CD4-positive, alpha-beta T cell treated with Interleukin-17A for 4 hours (primary cell): ENCODE measurements at places on chromosomes 6 and 20.

DNA sequence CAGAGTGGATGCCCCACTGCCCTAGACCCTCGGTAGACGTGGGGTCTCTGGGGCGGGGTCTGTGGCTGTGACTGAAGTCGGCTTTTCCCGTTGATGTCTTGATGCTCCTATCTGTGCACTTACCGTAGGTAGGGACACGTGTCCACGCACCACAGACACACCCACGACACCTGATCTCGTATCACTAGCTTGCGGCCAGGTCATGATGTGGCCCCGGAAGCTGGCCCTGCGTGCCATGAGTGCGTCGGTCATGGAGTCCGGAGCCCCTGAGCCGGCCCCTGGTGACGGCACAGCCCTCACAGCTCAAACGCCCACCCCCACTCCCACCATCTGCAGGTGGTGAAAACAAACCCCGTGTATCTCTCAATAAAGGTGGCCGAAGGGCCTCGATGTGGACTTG lies 33.9 kb upstream of the MRGBP start:
- DNase-seq = no peak

GRCh38 chr20:59217173-59217572 lies 53.6 kb downstream of the ZNF831 start:
- DNase-seq = no peak

GRCh38 chr20:4225745-4226144 lies 210.4 kb upstream of the RNF24 start:
- DNase-seq = no peak

DNA sequence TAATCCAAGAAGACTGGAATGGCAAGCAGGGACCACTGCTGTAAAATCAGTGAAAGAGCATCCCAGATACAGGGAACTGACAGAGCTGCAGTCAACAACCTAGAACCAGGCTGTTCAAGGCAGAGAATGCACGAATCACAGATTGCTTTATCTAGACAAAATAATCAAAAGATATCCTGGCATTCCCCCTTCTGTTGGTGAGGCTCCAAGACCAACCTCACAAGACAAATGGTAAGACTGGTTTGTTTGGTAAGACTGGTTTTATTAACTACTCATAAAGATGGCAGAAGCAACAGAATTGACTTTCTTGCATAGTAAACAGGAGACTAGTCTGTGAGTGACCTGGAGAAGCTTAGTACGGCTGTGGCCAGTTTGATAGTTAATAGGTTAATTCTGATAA lies 88.8 kb upstream of the AHI1 start:
- DNase-seq = no peak

DNA sequence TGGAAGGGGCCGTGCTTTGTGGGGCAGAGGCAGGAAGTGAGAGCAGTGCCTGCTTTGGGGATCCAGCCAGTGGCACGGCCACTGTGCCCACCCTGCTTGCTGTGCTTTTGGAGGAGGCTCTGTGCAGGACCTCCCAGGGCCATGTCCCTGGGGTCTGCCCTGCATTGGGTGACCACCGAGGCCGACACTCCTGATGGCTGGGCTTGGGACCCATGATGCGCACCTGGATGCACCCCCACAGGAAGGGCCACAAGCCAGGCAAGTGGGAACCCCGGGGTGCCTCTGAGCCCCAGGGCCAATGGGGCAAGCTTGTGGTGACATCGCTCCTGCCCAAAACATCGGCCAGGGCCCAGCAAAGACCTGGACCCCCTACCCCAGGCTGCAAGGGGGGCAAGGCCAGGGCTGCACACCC lies 738.6 kb upstream of the GJE1 start:
- DNase-seq = no peak

DNA sequence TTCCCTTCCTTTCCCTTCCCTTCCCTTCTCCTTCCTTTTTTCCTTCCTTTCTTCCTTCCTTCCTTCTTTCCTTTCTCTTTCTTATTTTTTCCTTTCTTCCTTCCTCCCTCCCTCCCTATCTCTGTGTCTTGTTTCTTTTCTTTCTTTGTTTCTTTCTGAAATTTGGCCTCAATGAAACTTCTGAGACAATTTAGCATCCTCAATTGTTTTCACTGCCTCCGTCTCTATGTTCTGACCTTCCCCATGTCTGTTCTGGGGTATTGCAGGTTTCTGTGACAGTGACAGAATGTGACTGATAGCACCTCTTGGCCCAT lies 81.7 kb upstream of the PAX1 start:
- no peak for DNase-seq

DNA sequence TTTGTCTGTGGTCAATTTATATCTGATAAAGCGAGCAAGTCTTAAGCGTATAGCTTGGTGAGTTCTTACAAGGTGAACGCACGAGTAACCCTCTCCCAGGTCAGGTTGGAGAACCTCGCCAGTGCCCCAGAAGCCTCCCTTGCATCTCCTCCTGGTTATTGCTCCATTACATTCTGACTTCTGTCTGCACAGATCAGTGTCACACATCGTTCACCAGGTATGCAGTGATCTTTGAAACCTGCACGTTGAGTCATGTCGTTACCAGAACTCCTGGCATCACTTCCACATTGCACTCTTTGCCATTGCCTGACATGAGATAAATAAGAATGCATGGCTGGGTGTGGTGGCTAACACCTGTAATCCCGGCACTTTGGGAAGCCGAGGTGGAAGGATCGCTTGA lies 44.2 kb downstream of the AKAP12 start:
- DNase-seq = no peak

DNA sequence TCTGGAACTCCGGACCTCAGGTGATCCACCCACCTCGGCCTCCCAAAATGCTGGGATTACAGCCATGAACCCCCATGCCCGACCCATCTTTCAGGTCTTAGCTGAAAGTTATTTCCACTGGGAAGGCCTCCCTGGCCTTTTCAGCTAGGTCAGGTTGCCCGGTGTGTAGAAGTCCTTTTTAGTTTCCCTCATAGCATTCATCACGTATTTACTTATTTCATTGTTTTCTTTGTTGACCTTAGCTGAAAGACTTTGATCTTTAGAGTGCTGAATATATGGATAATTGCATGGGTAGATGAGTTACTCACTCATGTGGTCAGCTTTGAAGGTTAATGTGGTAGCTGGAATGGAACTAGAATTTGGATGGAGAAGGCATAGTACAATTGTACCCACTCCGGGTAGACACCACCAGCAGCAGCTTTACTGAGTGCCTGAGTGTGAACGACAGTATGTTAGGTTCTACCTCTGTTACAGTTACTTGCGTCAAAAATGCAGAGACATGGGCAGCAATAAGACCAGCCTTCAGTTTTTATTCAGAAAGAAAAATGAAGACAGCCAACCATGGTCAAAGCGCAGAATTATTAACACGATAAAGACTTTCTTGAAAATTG lies 9.1 kb downstream of the KIZ start:
- DNase-seq = no peak

- DNase-seq = peak; percentile 3
Measured at GRCh38 chr20:57615445-57615811, 4.8 kb downstream of the ZBP1 start.

DNA sequence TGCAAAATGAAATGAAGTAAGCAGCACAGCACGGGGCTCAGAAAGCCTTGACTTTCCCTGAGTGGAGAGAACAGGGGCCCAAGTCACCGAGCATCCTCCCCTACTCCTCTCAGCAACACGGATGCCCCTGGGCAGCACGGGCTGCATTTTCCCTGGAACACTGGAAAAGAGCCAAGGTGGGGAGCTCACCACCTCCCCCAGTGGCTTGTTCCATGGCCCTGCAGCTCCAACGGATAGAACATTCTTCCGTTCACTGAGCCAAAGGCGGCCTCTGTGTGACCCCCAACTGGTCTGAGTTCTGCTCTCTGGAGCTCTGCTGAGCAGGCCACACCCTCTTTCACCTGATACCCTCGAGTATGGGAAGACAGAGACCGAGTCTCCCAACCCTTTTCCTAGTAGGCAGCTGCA lies 20.8 kb upstream of the EMILIN3 start:
- DNase-seq = no peak

GRCh38 chr20:51494241-51495110 lies 48.0 kb downstream of the NFATC2 start:
- DNase-seq = peak; percentile 56

GRCh38 chr6:14292119-14292518 lies 174.5 kb downstream of the CD83 start:
- no peak for DNase-seq

DNA sequence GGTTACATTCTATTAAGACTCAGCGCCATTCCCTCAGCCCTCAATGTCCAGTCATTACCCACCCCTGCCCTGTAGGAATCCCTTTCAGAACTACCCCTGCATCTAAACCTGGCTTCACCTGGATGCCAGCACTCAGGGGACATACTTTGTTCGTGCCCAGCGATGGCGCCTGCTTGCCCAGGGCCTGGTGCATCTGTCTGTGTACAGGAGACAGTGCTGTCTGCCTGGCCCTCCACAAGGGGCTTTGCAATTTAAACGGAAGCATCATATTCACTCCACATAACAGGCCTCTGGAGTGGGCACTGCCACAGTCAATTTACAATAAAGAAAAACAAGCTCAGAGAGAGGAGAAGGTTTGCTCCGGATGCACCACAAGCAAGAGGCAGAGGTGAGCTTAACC lies 4.6 kb downstream of the RSPO4 start:
- no peak for DNase-seq

DNA sequence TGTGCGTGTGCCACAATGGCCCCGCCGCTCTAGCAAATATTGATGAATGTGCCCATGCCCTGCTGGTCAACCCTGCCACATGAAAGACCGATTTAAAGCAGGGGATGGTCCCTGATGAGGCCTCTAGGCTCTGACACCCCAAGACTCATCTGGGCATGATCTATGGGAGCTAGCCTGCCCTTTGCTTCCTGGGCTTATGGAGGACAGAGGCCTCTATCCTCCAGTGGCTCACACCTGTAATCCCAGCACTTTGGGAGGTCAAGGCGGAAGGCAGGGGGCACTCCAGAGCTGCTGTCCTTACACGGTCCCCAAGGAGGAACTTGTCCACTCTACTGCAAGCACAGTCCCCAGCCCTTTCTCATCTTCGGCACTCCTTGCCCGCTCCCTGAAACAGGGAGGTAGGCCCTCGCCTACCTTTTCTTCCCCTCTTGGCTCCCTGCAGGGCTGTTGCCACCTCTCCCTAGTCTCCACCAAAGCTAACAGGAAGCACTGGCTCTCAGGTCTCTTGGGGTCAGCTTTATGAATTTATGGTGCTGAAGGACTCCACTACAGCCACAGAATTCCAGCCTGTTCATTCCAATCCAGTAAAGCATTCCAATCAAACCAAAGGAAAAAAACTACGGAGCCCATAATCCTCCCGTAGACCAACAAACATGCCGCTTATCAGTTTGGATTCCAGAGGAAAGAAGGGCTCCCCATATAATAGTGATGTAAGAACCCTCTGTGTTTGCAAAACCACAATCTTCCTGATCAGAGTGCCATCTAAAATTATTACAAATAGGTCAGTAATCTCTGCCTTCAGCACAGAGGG lies 48.7 kb upstream of the FOXQ1 start:
- DNase-seq = no peak

GRCh38 chr6:32196682-32197616 lies 4.5 kb upstream of the GPSM3 start:
- DNase-seq = no peak

DNA sequence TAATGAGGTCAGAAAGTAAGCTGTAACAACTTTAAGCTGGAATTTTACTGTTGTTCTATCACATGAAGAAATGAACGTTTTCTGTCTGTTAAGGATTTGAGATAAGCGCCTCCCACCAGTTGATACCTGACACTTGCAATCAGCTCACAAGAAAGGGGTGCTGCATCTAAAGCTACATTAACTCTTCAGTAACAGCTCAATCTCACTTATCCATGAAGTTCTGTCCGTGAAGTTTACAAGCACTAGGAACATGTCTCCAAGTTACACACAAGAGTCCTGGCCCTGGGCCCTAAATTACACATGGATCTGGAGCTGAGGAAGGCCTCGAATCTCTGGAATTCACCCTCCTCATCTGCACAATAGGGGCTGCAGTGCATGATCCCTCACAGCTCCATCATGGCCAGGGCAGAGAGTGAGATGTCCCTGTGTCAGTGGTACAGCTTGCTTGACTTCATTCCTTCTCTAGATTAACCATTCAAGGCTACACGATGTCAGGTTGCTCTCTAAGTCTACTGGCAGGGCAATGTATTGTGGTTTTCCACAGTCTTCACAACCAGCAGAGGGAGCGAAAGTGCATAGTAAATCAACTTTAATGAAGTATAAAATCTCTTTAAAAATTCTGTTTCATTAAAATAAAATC lies 182.4 kb upstream of the MCHR2 start:
- DNase-seq = no peak

DNA sequence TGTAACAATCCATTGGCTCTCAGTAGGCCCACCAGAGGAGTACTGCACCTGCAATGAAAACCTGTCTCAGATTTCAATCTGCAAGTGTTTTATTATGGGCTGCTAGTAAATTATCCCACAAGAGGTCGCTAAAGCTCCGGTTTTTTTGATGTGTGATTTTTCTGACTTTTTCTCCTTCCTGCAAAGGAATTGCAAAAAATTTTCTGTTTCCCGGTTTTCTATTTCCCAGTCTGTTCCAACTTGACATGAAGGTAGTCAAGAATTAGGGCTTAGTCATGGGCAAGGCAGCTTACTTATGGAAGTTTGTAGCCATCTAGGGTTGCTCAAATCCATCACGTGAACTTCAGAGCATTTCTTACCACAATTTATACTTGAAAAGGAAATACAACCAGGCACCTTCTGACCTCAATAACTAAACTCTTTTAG lies 38.5 kb upstream of the AHI1 start:
- peak; percentile 13 for DNase-seq

- DNase-seq = peak; percentile 52
Measured at GRCh38 chr6:32973144-32974015, 5.0 kb downstream of the BRD2 start.

GRCh38 chr6:112846681-112847080 lies 499.6 kb downstream of the RFPL4B start:
- DNase-seq = no peak

DNA sequence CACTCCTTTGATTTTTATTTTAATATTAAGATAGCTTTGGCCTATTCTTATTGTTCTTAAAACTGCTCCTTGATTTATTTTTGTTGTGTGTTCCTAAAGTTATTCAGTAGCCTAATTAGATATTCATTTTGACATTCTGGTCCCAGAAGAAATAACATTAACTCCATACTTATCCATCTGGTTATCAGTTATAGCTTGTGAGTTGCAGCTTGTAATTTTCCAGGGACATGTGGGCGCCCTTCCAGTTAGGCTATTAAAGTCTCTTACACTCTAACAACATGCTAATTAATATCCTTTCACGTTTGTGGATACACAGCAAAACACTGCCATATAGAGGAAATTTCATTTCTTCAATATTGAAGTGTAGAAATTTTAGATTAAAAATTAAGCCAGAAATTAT lies 987.5 kb downstream of the HACE1 start:
- no peak for DNase-seq

GRCh38 chr6:52510213-52510562 lies 66.7 kb downstream of the TRAM2 start:
- no peak for DNase-seq
